ENCODE measurements at places on chromosomes 2 and 18.
A peak's percentile ranks its signal among the peaks of the same experiment; 100 is the strongest.

GRCh38 chr2:187403568-187404260, 44.3 kb downstream of the CALCRL start:
- no peak for DNase-seq

DNA sequence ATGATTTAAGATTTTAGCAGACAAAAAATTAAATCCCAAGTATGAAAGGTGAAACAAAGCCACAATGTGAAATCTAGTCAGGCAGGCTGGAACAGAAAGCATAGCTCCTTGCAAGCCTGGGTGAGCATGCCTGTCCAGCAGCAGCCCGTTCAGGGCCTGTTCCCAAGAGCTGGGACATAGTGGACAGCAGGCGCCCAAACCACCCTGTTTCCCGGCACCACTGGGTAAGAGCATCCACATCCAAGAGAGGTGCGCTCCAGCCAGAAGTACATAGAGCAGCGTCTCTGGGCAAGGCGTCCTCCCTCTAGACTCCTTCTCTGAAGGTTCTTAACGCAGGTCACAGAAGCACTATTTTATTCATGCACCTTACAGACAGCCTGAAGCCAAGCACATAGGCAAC, 80.8 kb downstream of the DNER start:
- DNase-seq = no peak

DNA sequence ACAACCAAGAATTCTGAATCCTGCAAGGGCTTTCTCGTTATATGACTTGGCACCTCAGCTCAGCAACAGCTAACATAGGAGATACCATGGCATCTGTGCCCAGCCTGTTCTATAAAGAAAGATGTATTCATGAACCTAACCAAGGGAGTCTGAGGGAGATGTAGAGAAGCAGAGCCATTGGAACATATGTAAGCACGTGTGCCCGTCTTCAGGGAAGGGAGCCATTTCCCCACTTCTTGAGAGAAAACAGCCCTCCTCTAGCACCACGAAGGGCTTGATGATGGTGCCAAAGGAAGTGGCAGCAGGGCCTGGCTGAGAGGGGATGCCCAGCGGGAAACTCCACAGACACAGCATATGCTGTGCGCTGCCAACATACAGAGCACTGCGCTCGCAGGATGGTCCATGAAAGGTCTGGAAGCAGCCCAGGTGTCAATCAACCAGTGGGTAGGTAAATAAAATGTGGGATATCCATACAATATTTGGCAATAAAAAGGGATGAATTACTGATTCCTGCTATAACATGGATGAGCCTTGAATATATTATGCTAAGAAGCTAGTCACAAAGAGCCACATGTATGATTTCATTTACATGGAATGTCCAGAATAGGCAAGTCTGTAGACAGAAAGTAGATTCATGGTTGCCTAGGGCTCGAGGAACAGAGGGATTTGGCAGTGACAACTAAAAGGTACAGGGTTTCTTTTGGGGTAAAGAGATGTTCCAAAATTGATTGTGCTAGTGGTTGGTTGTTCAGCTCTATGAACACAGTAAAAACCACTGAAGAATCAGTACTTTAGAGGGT, 16.1 kb downstream of the TMEM247 start:
- DNase-seq = no peak

DNA sequence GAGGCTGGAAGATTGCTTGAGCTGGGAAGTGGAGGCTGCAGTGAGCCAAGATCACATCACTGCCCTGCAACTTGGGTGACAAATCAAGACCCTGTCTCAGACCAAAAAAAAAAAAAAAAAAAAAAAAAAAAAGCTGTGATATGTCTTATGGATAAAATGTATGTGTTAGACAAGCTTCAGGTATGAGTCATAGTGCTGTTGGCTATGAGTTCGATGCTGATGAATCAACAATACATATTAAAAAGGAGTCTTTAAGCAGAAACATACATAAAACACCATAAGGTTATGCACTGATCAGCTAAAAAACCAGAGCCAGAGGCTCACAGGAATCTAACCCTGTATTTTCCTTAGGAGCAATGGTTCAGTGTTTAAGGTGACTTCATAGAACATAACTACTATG, 332.3 kb downstream of the NCKAP5 start:
- no peak for DNase-seq

DNA sequence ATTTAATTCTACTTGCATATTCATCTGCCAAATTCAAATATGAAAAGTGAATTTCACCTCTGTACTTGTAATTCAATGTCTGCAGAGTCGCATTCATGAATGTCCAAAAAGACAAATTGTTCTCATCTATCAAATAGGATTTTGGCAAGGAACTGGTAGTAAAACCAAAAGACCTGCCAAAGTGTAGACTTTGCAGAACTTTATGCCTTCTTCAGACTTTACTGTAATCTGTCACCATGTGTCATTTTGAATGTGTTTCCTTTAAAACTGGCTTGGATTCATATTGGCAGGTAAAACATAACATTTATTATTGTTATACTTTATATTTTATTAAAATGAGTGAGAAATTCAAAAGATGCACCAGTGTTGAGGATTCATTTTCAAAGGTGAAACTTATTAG, 701.9 kb upstream of the LINC00305 start:
- DNase-seq = no peak

- DNase-seq = no peak
Observed at GRCh38 chr2:196230061-196230854, 58.9 kb upstream of the STK17B start.

GRCh38 chr2:10493075-10493633, 45.0 kb upstream of the ODC1 start:
- no peak for DNase-seq

DNA sequence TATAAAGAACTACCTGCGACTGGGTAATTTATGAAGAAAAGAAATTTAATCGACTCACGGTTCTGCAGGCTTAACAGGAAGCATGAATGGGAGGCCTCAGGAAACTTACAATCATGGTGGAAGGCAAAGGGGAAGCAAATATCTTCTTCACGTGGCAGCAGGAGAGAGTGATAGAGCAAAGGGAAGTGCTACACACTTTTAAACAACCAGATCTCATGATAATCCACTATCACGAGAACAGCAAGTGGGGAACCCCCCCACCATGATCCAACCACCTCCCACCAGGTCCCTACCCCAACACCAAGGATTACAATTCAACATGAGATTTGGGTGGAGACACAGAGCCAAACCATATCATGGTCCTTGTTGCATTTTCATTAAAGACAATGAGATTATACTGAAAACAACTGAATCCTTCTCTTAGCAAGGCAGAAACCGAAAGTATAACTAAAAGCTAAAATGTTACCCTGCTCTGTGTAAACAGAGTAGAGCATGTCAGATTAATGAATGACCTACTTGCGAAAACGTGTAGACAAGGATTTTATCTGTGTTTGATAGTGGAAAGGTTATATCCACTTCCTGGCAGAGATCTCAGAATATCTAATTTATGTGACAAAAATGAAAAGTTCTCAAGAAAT, 60.1 kb upstream of the RBBP8 start:
- no peak for DNase-seq

GRCh38 chr2:101205521-101206479, 46.9 kb upstream of the CNOT11 start:
- peak; percentile 77 for DNase-seq

- no peak for DNase-seq
Observed at GRCh38 chr2:12607971-12608370, 108.8 kb upstream of the TRIB2 start.

DNA sequence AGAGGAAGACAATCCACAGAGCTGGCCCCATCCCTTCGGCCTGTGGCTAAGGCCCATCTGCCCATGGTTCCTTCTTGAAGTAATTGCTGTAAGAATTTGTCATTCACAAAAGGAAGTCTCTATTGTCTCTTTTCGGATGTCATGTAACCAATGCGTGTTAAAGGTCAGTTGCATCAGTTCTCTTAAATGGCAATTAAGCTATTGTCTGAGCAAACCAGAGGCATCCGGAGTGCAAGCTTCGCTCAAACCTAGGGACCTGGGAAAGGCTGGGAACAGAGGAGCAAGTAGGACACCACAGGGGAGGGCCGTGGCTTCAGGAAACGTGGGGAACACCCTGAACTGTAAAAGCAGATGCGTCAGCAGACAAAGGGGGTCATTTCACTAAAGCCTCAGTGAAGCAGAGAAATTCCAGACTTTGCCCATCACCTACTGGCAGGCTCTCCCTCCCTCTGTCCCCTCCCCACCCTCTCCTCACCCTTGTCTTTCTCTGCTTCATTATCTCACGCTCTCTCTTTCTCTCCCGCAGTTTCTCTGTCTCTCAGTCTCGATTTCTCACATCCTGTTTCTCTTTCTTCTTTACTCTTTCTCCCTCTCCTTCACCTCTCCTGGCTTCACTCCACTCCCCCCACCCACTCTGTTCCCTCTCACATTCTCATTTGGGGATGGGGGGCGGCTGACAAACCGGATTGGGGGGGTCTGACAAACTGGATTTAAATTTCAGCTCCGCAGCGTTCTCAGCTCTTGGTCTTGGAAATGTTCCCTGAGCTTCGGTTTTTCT, 204.6 kb upstream of the TNP1 start:
- DNase-seq = no peak

- DNase-seq = peak; percentile 38
Observed at GRCh38 chr2:46297546-46298271, 502 bp downstream of the EPAS1 start.

DNA sequence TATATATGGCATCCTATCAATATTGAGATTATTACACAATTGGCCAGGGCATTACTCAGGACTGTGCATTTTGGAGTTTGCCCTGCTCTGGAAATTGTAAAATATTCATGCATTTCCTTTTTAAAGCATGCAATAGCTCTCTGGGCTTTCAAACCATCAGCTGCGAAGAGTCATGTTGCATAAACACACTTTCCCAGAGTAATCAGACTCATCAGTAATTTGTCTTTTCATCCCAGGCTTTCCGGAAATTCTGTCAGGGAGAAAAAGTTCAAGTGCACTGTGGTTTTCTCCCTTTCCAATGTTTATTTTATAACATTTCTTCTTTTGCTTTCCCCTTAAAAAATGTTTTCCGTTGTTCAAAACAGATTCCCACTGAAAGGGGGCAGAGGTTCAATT, 38.9 kb upstream of the FHL2 start:
- no peak for DNase-seq

- no peak for DNase-seq
Observed at GRCh38 chr18:35634323-35634722, 52.8 kb downstream of the GALNT1 start.

GRCh38 chr2:25273985-25274535, 67.7 kb downstream of the DNMT3A start:
- DNase-seq = no peak

GRCh38 chr18:64513401-64513800, 364.5 kb upstream of the LINC00305 start:
- no peak for DNase-seq

GRCh38 chr18:7479756-7480155, 87.4 kb upstream of the PTPRM start:
- DNase-seq = no peak

- DNase-seq = no peak
Observed at GRCh38 chr2:145725876-145726275, 1206.0 kb upstream of the ZEB2 start.

DNA sequence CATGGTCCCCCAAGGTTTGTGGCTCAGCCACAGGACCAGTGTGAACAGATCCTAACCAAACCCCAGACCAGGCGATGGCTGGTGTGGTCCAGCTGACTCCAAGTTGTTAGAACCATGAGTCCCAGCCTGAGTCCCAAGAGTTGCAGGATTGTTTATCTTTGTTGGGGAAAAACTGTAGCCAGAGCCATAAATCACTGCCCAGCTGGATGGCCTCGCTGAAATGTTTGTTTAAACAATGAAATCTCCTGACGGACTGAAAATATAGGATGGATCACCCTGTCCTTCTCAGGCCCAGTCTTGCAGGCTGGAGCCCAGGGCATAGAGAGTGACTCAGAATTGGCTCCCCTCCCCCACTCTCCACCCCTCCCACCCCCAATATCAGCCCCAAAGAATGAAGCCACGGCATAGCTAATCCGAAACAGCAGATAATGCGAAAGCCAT, 36.4 kb downstream of the PKDCC start:
- no peak for DNase-seq

DNA sequence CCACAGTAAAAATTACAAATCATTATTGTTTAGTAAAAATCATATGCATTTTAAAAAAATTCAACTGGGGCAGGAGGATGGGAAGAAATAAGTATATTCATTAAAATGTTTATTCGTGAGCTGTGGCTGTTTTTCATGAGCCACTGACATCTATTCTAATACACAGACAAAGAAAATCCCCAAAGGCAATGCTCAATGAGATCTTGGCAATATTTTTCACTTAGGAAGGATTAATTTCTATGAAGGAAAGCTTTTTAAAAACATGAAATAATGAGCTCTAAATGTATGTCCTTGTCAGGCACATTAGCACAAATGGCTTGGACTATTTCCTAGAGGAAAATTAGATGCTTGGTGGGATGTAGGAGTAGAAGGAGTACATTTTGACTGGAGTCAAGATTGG, 262.0 kb upstream of the MMADHC start:
- no peak for DNase-seq

DNA sequence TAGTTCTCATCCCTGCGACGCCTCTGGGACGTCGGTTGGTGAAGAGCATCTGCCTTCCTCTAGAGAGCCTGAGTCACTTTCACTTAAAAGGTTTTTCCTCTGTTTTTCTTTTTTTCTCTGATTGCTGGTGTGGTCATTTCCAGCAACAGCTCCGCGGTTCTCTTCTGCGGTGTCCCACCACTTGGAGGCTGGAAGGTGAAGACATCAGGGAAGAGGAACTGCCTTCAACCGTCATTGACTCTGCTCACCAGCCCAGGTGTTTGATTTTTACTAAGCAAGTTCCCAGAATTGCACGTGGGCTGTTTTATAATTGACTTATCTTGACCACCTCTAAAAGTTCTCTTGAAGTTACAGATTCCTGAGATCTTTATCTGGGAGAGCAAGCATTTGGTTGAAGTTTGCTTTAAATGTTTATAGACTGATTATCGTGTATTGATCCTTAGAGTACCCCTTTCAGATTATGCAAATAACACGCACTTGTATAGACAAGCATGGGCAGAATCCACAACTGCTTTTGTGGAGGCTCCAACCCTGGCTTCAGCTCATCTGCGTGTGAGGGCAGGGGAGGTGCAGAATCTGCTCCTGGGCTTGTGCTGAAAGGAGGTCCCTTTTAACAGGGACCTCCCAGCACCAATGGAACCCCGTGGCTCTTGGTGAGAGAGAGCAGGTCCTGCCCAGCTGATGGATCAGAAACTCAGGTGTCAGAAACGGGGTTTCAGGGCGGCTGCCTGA, 3.5 kb downstream of the CTDP1 start:
- DNase-seq = no peak

DNA sequence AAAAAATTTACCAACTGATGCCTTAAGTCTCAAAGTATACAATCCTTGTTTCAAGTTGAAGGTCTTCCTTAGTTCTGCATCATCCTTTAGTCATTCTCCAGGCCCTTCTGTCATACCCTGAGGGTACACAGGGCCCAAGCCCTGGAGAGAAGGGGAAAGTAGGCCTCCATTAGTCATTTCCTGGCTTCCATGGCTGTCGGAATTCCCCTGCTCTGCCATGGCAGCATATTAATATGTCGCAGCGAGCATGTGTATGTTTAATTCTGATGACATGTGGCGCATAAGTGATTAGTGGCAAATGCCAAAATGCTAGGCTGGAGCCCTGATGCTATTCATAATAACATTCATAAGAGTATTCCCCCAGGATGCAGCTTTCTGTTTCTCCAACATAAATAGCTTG, 22.1 kb downstream of the GPR39 start:
- no peak for DNase-seq

- no peak for DNase-seq
Observed at GRCh38 chr18:25075331-25075730, 276.6 kb downstream of the ZNF521 start.

- DNase-seq = no peak
Observed at GRCh38 chr2:127942002-127942401, 56.2 kb upstream of the AMMECR1L start.
